CD4-positive, alpha-beta T cell treated with Interleukin-17A for 1 hour (primary cell): ENCODE measurements at places on chromosomes 2 and 18.

DNA sequence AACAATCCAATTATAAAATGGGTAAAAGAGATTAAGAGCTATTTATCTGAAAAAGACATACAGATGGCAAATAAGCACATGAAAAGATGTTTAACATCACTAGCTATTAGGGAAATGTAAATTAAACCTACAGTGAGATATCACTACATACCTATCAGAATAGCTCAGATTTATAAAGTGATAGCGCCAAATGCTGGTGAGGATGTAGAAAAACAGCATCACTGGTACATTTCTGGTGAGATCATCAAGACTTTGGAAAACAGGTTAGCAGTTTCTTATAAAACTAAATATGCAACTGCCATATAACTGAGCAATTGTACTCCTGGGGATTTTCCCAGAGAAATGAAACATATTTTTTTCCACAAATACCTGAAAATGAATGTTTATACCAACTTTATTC lies 100.4 kb downstream of the ACOXL start:
- no peak for DNase-seq

DNA sequence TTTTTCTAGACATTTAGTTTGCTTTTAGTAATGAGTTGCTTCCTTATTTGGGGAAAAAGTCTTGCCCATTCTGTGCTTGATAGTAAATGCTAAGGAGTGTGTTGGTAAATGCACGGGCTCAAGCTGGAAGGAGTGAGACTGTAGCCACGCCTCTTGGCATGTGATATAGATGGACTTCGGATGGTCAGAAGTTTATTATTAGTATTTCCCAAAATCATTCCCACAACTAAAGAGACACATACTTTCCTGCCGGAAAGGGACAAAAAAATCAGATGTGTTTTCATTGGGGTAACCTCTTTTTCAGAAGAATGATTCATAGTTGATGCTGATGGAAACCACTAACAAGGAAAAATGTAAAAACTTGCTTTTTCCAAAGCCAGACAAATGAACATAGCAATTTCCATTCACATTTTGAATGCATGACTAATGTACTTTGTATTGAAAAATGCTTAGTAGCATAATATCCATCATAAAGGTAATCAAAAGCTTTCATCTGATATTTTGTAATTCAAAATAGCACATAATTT lies 133.2 kb downstream of the ZNF532 start:
- no peak for DNase-seq

GRCh38 chr2:16717477-16717876 lies 51.8 kb upstream of the CYRIA start:
- DNase-seq, result no peak

- no peak for DNase-seq
Measured at GRCh38 chr2:11532416-11533055, 1.3 kb upstream of the GREB1 start.

DNA sequence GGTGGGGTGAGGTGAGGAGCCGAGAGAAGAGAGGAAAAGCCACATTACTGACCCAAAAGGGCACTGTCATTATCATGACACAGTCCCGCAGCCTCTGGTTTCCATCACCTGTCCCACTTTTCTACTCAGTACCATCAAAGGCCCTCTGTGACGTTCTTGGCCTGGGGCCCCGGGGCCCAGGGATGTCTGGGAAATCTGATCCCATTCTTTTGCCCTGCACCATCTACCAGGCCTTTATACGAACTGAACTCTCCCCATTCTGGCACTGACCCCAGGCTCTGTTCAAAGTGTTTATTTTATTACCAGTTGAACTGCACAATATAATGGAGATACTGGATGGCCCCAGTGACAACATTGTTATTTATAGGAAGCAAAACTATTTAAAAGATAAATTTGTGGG lies 89.1 kb downstream of the COL6A3 start:
- DNase-seq, result no peak

- DNase-seq, result no peak
Measured at GRCh38 chr2:160293391-160294091, 93.5 kb upstream of the ITGB6 start.

DNA sequence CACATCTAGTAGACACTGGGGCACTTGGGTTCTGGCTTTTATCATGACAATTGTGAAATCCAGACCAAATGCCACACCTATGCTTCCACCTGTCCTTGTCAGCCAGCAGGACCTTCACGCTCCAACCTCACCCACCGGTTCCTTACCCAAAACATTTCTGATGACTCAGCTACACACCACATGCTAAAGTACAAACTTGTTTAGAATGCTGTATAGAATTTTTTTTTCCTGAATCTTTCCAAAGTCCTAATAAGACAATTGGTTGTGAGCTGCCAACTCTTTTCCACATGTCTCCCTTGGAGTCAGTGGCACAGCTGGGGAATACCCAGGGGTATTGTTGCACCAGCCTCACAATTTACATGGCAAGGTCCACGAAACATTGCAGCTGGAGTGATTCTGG lies 75.5 kb upstream of the LPIN2 start:
- no peak for DNase-seq

DNA sequence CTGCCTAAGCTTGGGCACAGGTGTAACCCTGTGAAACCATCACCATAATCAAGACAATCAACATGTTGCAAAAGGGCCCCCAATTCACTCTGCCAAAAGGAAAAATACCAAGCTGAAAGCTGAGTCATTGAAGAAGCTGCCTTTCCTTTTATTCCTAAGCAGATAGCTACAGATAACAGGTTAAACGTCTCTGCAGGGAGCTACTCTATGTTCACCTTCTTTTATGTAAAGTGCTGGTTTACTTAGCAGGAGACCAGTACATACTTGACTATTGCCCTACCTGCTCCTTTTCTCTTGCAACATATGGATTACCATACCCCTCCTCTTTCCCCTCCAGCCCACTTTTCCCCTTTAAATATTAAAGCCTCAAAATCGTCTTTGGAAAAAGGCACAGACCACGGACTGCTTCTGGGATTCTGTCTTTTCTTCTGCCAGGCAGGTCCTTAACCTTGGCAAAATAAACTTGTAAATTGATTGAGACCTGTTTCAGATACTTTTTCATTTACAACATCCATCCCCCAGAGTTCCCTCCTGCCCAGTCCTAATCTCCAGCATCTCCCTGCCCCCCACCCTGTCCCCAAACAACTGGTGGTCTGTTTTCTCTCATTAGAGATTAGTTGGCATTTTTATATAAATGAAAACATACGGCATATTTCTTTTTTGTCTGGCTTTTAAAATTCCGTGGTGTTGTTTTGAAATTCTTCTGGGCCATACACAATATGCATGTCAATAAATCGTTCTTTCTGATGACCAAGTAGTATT lies 37.8 kb upstream of the LDLRAD4 start:
- no peak for DNase-seq

GRCh38 chr2:30565851-30566358 lies 118.9 kb downstream of the LCLAT1 start:
- DNase-seq, result no peak

GRCh38 chr2:8352989-8353388 lies 328.9 kb upstream of the ID2 start:
- DNase-seq, result no peak

- peak; percentile 76 for DNase-seq
Measured at GRCh38 chr2:46297546-46298271, 502 bp downstream of the EPAS1 start.

- DNase-seq, result no peak
Measured at GRCh38 chr18:79944746-79945117, 6.7 kb downstream of the SLC66A2 start.

GRCh38 chr2:101900375-101900774 lies 91.4 kb upstream of the IL1R2 start:
- DNase-seq, result no peak

DNA sequence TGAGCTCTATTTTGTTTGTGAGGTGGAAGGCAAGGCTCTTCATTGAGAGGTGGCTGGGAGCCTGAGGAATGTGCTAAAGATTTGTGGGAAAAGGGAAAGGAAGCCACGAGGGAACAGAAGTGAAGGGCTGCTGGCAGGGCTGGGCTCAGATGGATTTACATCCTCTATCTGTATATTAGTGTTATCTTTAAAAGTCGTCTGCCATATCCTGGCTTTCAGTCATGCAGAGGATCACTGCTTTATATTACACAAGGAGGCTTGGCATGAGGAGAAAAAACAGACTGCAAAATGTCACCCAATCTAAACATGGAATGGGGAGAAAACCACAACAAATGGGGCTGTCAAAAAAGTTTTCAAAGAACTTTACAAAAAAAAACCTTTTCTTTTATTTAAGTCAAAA lies 434.4 kb downstream of the HRH4 start:
- DNase-seq, result no peak

- no peak for DNase-seq
Measured at GRCh38 chr2:5330961-5331360, 361.2 kb upstream of the SOX11 start.

- DNase-seq, result no peak
Measured at GRCh38 chr2:16335947-16336346, 329.7 kb downstream of the CYRIA start.

DNA sequence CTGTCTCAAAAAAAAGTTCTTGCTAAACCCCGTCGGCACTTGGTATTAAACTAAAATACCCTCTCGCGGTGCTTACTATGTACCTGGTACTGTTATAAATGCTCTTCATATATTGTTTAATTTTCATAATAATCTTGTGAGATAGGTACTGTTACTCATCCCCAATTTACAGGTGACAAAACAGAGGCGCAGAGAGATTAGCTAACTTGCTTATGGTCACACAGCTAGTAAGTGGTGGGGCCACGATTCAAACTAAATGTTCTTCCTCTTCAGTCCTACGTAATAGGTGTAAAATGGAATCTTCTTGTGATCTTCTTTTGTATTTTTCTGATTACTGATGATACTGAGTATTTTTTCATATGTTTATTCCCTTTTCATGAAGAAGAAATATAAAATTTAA lies 51.3 kb downstream of the TET3 start:
- DNase-seq, result no peak

DNA sequence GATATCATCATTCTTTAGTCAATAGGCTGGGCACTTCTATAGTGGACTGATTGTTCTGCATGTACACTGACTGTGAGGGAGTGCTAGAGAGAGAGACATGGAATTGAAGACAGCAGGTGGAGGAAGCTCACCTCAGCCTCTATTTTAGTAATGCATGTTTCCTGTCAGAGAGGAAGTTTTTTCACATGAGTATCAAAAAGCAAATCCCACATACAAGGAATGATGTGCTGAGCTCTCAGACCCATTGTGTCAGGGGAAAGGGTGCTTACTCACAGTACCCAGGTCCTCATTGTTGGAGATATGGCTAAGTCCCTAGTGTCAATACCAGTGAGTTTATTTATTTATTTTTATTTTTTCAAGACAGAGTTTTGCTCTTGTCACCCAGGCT lies 9.9 kb upstream of the CDK15 start:
- no peak for DNase-seq

GRCh38 chr2:162473-163382 lies 101.1 kb downstream of the SH3YL1 start:
- DNase-seq, result no peak

DNA sequence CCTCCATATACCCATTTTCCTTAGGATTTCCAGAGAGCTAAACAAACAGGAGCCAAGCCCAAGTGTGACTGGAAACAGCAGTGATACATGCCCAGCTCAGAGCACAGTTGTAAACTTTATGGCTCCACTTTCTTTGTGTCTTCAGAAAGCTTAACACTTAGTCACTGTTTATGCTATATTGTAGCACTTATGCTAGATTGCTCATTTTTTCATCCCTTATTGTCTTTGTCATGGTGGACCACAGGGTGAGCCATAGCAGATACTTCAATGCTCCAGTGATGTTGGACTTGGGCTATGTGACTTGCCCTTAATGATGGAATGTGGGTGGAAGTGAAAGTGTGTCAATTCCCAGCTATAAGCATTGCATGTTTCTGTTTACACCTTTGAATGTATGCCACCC lies 401.6 kb downstream of the METTL4 start:
- no peak for DNase-seq

GRCh38 chr2:135494917-135495316 lies 36.1 kb downstream of the ZRANB3 start:
- DNase-seq, result no peak

GRCh38 chr2:201638326-201638725 lies 5.0 kb downstream of the TMEM237 start:
- DNase-seq, result no peak
